ENCODE measurements at places on chromosomes 13 and 19.

DNA sequence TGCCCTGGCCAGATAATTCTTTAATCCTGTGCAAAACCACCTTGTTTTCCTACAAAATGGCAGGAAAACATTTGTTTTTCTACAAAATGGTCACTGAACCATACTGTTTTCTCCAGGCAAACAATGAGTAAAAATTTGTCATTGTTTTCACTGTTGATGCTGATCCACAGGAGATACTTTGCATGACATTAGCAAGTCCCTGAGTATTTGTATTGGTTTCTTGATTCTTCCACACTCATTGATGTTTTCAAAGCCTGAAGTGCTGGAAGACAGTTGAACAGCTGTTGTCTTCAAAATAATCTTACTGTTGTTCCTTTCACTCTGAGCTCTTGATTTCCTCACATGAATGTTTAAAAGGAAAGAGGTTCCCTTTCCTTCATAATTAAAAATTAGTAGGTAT is 123.1 kb upstream of the HTR2A start:
- no peak for DNase-seq

DNA sequence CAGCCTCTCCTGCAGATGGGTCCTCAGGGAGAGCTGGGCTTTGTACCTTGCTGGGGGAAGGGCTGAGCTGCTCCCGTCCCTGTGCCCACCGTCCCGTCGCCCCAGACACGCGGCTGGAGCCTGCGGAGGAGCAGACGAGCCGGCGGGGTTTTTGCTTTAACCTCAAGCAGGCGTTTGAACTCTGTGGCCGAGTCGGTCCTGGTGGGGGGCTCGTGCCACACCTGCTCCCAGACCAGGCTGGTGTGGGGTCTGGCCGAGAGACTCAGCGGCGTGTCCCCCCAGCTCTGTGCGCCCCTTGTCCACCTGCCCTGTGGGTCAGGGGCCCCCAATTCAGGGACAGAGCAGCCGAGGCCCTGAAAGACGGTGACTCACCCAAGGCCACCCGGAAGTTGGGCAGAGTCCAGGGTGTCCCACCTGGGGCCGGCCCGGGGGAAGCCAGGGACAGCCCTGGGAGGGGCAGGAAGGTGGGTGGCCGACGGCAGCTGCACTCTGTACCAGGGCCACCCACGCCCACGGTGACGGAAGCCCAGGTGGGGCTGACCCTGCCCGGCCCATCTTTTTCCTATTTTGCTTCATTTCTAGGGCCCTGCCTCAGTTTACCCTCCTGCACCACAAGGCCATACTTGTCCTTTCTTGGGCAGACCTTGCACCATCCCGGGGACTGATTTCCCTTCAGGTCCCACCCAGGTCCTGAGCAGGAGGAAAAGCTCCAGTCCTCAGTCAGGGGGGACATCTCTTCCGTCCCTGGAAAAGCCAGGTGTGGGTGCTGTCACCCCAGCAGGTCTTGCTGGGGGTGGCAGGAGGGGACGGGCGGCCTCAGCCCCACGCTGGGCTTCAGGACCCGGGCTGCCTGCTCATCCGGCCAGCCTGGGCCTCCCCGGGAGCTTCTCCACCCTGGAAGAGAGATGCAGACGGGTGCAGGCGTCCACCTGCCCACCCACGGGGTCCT is 5.3 kb downstream of the EFNA2 start:
- no peak for DNase-seq

DNA sequence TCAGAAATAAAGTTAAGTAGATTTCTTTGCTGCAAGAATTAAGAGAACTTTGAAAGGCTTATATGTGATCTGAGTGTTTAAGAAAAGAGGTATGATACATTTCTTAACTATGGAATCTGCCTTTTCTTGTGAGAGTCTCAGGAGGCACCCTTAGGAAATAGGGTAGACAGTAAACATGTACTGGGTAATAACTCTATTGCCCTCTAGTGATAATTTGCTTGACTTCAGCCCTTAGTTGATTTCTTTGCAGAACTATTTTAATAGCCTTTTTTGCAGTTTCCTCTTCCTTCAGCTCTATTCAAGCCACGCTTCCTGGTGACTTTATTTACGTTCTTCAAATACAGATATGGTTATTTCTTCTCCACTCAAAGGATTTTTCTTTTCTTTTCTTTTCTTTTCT is 37.0 kb upstream of the CCNA1 start:
- DNase-seq: no peak

DNA sequence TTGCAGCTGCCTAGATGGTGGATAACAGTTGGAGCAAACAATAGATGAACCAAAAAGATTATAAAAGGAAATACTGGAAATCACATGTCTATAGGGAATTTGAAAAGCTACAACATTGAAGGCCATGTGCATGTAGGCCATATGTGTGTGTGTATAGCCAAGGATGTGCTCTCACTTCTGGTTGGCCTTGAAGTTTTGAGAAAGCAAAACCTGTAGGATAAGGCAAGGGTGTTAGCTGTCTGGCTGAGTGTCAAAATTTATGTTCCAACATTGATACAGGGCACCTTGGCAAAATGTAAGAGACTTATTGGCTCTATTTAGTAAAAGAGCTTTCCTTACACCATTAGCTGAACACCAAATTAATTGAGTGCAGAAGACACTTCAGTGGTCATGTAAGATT is 1723.6 kb upstream of the PCDH20 start:
- no peak for DNase-seq

GRCh38 chr13:80642641-80643040 is 301.7 kb upstream of the SPRY2 start:
- DNase-seq: no peak

DNA sequence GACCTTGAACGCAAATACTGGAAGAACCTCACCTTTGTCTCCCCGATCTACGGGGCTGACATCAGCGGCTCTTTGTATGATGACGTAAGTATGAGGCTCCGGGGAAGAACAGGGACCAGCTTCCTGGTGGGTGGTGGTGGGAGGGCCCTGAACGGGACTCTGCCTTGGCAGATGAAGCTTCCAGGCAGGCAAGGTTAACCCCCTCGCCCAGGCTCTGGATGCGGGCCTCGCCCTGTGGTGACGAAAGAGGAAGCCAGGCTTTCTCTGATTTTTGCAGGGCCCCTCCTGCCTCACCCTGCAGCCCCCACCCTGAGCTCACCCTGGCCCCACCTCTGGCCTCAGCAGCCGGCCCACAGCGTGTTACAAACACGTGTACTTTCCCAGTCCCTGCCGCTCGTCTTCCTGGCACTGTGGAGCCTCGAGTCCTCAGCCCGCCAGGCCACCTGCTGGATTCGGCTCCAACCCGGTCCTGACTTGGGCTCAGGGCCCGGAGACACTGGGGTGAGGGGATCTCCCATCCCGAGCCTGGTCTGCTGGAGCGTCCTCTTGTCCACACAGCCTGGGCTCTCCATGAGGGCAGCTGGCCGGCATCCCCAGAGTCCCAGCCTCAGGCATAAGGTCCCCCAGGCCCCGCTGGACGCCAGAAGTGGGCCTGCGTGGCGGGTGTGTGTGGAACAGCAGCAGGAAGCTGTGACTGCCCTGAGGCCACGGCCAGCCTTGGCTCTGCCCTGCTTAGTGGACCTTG is 72.4 kb downstream of the KDM4B start:
- DNase-seq: no peak

DNA sequence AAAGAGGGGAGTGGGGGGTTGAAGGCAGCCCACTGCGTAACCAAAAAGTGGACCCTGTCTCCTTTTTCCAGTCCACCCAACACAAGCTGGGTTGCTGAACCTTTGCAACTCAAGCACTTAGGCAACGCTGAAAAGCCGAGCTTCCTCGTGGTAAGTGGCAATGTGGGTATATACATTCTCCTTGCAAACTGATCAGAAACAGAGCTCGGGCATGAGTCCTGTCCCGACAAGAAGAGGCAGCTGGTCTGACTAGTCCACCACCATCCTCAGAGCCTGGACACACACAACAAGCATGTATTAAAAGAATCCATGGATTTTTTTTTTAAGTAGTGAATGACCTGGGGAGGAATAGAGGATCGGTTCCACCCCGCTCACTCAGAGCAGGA is 240.6 kb upstream of the ZNF507 start:
- DNase-seq: no peak

DNA sequence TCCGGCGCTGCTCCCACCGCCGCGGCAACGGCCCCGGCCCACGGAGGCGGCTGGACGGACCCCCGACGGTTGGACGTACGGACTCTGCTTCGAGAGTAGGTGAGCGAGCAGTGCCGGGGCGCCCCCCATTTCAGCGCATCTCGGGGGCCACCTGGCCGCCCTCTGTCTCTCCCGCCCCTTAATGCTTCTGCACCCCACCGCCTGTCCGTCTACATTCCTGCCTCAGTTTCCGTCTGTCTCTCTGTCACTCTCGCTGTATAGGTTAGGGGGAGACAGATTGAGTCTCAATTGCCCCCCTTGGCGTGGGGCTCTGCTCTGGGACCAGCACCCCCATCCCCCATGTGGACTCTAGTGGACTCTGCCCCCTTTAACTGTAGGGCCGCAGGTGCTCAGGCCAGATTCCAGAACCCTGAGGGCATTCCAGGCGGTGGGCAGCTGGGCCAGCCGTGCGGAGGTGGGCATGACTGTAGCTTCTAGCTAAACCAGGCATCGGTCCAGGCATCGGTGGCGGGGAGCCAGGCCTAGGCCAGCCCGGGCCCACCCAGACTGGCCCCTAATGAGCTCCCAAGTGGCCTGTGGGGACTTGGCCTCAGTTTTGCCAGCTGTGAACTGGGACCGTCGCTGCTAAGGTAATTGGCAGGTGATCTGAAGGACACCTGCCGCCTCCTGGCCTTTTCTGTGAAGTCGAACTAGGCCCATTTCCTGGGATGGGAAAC is 373 bp downstream of the TNFAIP8L1 start:
- no peak for DNase-seq

- no peak for DNase-seq
These were observed 491.8 kb downstream of the DIAPH3 start for GRCh38 chr13:59671881-59672280.

- DNase-seq: no peak
These were observed 21.8 kb upstream of the PLEKHF1 start for GRCh38 chr19:29643361-29643935.

- DNase-seq: no peak
These were observed 1040.6 kb upstream of the SLC10A2 start for GRCh38 chr13:104106705-104107393.

DNA sequence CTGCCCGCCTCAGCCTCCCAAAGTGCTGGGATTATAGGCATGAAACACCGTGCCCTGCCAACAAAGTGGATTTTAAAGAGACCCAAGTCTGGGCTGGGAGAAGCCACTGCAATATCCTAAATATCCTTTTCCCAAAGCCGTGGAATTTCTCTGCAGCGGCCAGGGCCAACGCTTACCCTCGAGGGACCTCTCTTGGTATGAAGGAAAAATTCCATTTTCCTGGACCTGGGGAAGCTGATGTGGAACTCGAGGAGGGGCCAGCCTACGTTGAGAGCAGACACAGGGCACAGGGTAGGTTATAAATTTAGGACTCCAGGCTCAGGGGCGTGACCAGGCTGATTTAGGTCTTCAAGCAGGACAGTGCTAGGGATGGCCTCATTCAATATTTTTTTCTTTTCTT is 17.7 kb upstream of the UPF1 start:
- no peak for DNase-seq

DNA sequence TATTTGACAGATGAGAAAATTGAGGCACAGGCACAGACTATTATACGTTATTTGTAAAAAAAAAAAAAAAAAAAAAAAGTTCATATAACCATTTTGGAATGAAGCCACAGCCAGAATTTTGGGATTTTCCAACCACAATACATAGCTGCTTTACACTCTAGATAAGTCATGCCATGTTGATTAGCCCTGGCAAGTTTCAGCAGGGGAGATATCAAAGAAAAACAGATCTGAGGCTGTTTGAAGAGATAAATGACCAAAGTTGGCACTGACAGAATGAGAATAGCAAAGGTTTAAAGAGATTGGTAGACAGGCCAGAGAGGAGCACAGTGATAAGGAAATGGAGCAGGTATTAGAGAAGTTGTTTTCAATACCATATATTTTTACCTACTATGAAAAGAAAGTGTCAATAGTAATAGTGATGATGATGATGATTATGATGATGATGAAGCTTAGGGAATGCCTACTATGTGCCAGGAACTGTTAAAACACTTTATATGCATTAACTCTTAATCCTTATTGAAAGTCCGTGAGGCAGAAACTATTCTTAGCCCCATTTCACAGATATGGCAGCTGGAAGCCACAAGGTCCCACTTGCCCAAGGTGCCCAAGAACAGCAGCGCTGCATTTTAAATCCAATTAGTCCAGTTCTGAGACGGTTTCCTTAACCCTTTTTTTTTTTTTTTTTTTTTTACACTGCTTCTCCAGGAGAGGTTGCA is 105.5 kb downstream of the MBNL2 start:
- DNase-seq: no peak

DNA sequence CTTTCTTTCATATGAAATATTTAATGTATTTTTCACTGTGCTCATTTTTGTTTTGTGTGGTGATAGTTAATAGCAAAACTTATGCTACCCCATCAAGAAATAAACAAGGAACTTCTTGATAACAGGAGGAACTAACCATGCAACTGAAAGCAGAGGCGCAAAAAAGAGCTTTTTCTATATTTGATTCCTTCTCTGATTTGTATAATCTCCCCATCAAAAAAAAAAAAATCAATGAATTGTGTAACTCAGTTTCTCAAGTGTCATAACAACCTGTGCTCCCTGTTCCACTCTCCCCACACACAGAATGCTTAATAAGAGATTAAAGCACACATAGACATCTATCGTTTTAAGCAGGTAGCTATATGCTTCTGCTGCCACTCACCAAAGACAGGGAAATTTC is 67.3 kb upstream of the MED4 start:
- DNase-seq: no peak

GRCh38 chr13:21435687-21436151 is 23.4 kb downstream of the ZDHHC20 start:
- DNase-seq: no peak

GRCh38 chr13:102461302-102461701 is 59.5 kb upstream of the FGF14 start:
- no peak for DNase-seq

DNA sequence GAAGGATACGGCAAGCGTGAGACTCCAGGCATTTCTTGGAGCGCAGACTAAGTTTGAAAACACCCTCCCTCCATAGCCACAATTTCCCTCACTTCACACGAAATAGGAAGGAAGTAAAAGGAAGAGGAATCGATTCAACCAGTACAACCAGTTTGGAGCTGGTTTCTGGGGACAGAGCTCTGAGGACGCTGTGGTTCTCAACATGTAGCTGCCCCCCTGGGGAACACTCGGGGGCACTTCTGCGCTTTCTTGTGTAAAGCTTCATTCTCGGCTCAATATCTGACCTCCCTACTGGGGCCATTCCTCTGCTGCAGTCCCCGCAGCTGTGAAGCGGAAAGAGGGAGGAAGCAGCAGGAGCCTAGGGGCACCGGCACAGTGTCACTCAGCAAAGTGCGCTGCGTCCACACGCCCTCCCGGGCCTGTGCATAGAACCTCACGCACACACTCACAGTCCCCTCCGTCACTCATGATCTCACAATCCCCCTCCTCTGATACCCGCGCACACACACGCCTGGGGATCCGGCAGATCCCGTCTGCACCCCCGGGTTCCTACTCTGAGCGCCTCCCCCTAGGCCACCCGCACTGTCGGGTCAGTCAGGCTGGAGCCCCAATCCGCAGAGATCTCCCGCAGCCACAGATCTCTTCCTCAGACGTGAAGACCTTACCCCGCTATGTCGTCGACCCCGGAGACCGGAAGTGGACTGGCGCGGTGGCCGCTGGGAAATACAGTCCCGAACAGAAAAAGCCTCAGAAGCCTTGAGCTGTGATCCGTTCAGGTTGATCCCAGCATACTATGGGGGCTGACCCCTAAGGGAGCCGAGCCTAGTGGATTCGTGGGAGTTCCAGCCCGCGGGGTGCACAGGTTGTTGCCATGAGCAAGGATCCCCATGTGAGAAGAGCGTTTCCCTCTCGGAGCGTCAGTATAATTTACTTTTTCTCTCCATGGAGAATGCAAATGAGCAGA is at the start of gene ZNF780A:
TSS of gene ZNF780A (minus strand) at position 703 of the 964 bp plus-strand sequence. CDS start 6,190 bp downstream, outside the sequence.
- peak; percentile 73 for DNase-seq
